Stimulated activated CD8-positive, alpha-beta memory T cell treated with anti-CD3 and anti-CD28 coated beads, Interleukin-7, amount 100 ng/mL, for 1 hour (primary cell): ENCODE measurements at places on chromosomes 1 and 21.

DNA sequence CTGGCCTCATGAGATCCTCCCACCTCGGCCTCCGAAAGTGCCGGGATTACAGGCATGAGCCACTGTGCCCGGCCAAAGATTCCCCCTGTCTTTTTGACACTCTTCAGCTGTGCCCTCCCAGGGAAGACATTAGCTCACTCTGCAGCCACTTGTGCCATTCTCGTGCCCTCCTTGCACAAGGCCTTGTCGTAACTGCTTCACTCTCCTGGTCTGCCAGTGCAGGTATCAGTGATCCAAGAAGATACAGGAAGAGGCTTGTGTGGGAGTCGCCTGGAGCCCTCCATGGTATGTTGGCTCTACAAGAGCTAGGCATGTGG is 22.0 kb upstream of the WDR26 start:
- no peak for DNase-seq

DNA sequence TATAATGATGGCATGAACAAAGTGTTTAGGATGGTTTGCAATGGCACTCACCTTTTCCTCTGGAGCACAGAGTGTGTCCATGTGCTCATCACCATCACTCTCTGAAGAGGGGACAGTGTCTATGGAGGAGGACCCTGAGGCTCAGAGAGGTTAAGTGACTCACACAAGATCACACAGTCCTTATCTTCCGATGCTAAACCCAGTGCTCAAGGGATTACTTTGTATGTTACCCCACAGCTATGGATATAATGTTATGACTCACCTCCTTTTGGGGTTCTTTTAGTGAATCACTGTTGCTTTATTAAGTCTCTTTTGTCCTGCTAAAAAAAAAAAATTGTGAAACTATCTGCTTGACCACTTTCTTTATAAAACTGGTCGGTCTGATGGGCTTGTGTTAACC is 67.6 kb downstream of the TENT5C start:
- no peak for DNase-seq

DNA sequence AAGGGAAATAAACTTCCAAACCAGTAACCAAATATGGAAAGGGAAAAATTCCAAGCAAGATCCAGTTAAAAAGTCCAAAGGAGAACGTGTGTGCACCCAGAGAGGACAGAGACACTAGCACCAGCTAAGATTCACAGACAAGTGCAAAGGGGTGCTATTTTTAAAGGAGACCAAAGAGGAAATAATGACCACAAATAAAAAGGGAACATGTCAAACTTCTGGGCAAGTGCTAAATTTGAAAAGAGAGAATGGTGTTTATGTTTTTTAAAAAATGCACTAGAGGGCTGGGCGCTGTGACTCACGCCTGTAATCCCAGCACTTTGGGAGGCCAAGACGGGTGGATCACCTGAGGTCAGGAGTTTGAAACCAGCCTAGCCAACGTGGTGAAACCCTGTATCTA is 8.6 kb downstream of the JAM2 start:
- no peak for DNase-seq

DNA sequence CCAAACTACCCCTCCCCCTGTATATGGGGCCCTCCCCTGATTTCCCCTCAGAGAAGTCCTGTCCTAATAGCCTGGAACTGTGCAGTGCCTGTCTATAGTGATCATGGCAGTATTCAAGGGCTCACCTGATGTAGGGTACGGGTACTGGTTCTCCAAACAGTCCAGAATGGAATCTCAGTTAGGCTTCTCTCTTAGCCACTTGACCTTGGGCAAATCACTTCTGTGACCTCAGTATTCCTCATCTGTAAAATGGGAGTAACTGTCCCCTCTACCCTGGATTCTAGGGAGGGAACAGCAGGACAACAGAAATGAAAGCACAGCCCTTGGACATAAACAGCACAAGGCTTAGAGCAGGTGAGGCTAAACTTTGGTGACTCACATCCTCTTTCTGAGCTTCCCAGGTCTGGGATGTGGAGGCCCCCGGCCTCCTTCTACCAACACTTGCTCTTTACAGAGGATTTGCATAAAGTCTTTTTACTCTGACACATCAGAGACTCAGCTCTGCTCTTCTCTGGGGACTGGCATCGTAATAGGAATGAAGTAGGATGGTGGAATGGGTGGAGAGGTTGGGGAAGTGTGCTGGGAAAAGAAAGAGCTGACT is 20.0 kb upstream of the PDZK1IP1 start:
- DNase-seq, result no peak

DNA sequence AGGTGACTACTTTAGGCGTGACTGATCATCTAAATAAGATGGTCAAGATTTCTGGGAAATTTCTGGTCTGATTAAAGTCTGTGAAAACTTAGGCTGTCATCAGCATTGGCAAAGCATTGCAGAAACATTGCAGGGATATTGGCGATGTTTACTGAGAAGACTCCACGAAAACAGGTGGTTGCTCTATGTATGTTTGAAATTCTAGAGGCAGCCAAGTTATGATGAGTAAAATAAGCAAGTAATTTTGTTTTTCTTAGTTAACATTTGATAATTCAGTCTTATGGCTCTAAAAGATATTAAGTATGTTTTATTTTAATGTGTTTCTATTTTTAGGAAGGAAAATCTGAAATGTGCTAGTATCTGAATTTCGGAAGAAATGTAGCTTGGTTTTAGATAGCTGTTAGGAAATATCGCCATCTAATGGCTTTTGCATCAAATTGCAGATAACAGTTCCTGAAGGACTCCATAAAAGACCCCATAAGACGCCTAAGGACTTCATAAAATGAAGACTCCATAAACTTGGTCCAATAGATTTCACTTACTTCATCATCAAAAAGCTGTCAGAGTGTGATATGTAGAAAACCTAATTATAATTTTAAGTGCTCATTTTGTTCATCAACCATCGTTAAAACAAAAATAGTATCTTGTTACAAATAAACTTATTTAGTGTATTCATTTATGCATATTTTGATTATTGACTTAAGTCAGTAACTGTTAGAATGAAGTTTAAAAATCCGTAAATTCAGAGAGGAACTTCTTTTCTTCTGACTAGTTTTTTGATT is 344.6 kb downstream of the RYR2 start:
- no peak for DNase-seq

GRCh38 chr1:70997793-70998192 is 49.8 kb downstream of the PTGER3 start:
- DNase-seq, result no peak

GRCh38 chr1:9643351-9644256 is 7.9 kb upstream of the PIK3CD start:
- DNase-seq, result no peak

GRCh38 chr1:115411371-115412063 is 73.5 kb upstream of the NGF start:
- no peak for DNase-seq
